Activated naive CD8-positive, alpha-beta T cell treated with anti-CD3 and anti-CD28 coated beads, Interleukin-2, amount 10 ng/mL, durations not matched to agents 7 days and 5 days (primary cell): ENCODE measurements at places on chromosomes 16 and 17. TPM values are rescaled to one million over a fixed set of nuclear protein-coding genes. Genes with fewer than 3 reads are reported as not detected.

The MFAP4 gene
- not detected for total RNA-seq

DNA sequence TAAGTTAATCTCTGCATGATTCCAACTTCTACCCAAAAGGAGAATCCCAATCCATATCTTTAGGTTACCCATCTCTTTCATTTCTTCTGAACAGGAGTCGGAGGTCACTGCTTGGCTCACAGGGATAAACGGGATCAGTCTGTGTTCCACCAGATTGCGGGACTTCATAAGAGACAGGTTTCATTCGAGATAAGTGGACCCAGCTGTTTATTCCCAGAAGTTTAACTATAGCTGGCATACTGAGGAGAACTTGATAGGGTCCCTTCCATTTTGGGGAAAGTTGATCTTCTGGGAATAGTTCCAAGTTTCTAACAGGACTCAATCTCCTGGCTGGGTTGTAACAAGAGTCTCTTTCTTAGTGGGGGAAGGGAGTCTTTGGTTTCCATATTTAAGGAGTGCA, 45.4 kb upstream of the ARL4D start:
- H3K4me3 ChIP-seq, result no peak overlapping the region
- H3K27ac ChIP-seq, result no peak overlapping the region
- H3K27me3 ChIP-seq, result no peaks in the 10 kb centered on the region
- DNase-seq, result no peak
- H3K4me1 ChIP-seq, result peaks cover 14% of the 10 kb centered on the region
- peaks cover 20% of the 10 kb centered on the region for H3K36me3 ChIP-seq

- no peaks in the 10 kb centered on the region for H3K36me3 ChIP-seq
- peaks cover 3% of the 10 kb centered on the region for H3K27me3 ChIP-seq
- H3K4me1 ChIP-seq, result peaks cover 4% of the 10 kb centered on the region
- no peak for DNase-seq
Measured at GRCh38 chr17:14748036-14748710, 447.3 kb downstream of the HS3ST3B1 start.

- H3K36me3 ChIP-seq, result peaks cover 2% of the 10 kb centered on the region
- H3K4me3 ChIP-seq, result no peak overlapping the region
- peaks cover 5% of the 10 kb centered on the region for H3K4me1 ChIP-seq
- no peak for DNase-seq
- no peak overlapping the region for H3K27ac ChIP-seq
- H3K27me3 ChIP-seq, result no peaks in the 10 kb centered on the region
Measured at GRCh38 chr17:62995377-62995885, 29.4 kb downstream of the TANC2 start.

- no peak overlapping the region for H3K27ac ChIP-seq
- DNase-seq, result no peak
- no peaks in the 10 kb centered on the region for H3K4me1 ChIP-seq
Measured at GRCh38 chr17:8732406-8733085, 12.1 kb downstream of the CCDC42 start.

- no peak for DNase-seq
- no peak overlapping the region for H3K27ac ChIP-seq
- peaks cover 3% of the 10 kb centered on the region for H3K4me1 ChIP-seq
- no peaks in the 10 kb centered on the region for H3K36me3 ChIP-seq
- H3K4me3 ChIP-seq, result no peak overlapping the region
Measured at GRCh38 chr16:24854607-24855171, 8.9 kb downstream of the SLC5A11 start.

DNA sequence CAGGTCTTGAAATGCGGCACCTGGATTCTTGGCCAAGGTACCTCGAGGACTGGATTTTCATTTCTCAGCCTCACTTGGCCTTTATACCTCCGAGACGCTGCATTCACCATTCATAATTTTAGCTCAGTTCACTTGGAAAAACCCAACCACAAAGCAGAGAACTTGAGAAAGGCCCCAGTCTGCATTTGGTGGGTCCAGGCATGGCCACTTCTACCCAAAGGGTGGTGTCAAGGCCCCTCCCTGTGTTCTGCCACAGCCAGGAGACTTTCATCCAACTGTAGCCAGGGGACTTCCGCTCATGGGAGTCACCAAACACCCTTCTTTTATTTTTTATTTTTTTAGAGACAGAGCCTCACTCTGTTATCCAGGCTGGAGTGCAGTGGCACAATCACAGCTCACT, 14.7 kb upstream of the TVP23A start:
- H3K4me3 ChIP-seq, result no peak overlapping the region
- H3K36me3 ChIP-seq, result no peaks in the 10 kb centered on the region
- no peak for DNase-seq

The RASL10B gene
- 0.53 TPM for total RNA-seq

GRCh38 chr17:52157603-52158449, 688 bp downstream of the CA10 start:
- no peak overlapping the region for H3K27ac ChIP-seq
- no peaks in the 10 kb centered on the region for H3K36me3 ChIP-seq
- peaks cover 3% of the 10 kb centered on the region for H3K4me1 ChIP-seq

DNA sequence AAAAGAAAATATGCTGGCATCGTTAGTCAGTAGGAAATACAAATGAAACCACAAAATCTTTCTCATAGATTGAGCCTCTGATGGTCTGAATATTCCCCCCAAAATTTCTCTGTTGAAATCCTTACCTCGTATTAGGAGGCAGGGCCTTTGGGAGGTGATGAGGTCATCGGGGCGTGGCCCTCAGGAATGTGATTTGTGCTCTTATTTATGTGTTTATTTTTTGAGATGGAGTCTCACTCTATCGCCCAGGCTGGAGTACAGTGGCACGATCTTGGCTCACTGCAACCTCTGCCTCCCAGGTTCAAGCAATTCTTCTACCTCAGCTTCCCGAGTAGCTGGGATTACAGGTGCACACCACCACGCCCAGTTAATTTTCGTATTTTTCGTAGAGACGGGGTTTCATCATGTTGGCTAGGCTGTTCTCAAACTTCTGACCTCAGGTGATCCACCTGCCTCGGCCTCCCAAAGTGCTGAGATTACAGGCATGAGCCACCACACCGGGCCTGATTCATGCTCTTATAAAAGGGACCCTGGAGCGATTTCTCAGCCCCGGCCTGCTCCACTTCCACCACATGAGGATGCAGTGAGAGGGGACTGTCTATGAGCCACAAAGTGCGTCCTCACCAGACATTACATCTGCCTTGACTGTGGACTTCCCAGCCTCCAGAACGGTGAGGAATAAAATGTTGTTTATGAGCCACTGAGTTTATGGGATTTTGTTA, 53.1 kb downstream of the DNAH17 start:
- H3K4me1 ChIP-seq, result peaks cover 2% of the 10 kb centered on the region
- peaks cover 19% of the 10 kb centered on the region for H3K27me3 ChIP-seq
- no peak overlapping the region for H3K4me3 ChIP-seq
- DNase-seq, result no peak
- H3K27ac ChIP-seq, result no peak overlapping the region
- H3K36me3 ChIP-seq, result no peaks in the 10 kb centered on the region

DNA sequence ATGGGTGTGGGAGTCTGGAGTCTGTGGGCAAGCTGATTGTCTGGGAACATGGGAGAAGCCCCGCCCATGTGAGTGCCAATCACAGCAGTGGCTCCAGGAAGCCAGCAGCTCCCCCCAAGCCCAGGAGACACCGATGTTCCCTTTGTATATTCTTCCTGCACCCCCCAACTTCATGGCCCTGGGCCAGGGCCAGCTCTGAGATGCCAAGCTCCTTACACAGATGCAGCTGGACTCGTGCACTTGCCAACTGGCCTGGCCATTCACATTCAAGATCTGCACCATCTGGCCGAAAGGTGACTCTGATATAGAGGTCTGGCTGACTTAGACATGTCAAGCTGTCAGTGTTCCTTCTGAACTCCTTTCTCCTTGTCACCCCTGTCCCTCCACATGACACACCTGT, 50.5 kb downstream of the CACNG5 start:
- H3K36me3 ChIP-seq, result no peaks in the 10 kb centered on the region
- DNase-seq, result no peak
- H3K4me1 ChIP-seq, result no peaks in the 10 kb centered on the region
- peaks cover 4% of the 10 kb centered on the region for H3K27me3 ChIP-seq
